Pulmonary artery endothelial cell (primary cell): ENCODE measurements at places on chromosomes 6 and 20.
A peak's percentile ranks its signal among the peaks of the same experiment; 100 is the strongest.

GRCh38 chr20:58742668-58743566 is 50.3 kb downstream of the NPEPL1 start:
- no peak for DNase-seq

GRCh38 chr6:118218156-118218555 is 311.1 kb downstream of the SLC35F1 start:
- no peak for DNase-seq

- DNase-seq, result no peak
Measured at GRCh38 chr6:84912472-84913322, 148.3 kb upstream of the TBX18 start.

- no peak for DNase-seq
Measured at GRCh38 chr6:153140299-153140698, 9.2 kb upstream of the RGS17 start.

DNA sequence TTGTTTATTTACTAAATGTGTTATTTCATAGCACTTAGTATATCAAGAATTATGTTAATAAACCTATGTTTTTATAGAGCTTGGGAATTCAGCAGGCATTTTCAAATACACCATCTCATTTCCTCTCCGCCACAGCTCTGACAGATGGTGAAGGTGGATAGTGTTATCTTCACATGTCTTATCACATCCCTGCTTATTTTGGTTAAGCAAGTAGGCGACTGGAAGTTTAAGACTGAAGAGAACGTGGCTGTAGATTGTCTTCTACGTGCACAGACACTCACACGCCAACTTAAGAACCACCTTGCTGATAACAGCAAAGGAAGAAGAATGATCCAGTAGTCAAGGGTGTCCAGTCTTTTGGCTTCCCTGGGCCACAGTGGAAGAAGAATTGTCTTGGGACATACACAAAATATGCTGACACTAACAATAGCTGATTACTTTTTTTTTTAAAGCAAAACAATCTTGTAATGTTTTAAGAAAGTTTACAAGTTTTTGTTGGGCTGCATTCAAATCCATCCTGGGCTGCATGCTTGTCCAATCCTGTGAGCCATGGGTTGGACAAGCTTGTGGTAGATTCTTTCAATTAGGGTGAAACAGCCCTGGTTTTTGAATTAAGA is 43.3 kb upstream of the SCGN start:
- no peak for DNase-seq

DNA sequence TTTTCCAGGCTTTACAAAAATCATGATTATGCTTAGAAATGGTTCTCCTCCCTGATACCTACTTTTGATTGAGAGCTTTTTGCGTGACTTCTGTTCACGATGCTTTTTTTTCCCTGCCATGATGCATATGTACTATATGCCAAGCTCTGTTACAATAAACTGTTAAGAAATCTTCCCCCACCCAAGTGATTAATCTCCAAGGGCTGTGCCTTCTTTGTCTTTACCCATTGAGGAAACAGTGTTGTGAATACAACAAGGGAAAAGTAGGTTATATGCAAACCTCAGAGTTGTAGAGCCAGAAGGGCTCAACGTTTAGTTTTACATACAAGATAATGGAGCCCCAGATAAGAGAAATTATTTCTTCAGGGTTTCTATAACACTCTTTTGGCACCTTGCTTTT is 34.1 kb upstream of the MYLK2 start:
- DNase-seq, result no peak

DNA sequence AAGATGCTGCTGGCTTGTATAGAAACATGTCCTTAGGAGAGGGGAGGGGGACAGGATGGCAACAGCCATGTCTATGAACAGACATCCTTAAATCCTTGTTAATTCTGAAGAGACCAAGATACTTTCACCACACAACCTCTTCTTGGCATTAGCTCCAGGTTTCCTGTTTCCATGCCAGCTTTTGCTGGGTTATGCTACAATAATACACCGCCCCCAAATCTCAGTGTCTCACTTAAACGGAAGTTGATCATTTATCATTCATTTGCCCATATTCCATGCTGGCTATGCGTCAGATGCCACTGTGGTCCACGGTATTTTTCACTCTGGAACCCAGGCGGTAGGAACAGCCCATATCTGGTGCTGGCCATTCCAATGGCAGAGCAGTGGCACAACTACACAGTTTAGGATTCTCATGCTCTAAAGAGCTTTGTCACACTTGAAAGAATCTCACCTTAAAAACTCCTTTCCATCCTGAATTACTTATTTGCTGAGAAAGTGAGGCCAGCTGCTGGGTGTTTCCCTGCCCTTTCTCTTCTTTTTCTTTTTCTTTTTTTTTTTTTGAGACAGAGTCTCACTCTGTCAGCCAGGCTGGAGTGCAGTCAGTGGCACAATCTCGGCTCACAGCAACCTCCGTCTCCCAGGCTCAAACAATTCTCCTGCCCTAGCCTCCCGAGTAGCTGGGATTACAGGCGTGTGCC is 3.7 kb upstream of the RNASET2 start:
- no peak for DNase-seq

- DNase-seq, result no peak
Measured at GRCh38 chr6:170189236-170189635, 101.6 kb downstream of the DLL1 start.

- DNase-seq, result no peak
Measured at GRCh38 chr20:60101201-60101890, 143.1 kb downstream of the CDH26 start.

GRCh38 chr6:104705095-104705707 is 154.5 kb downstream of the HACE1 start:
- DNase-seq, result peak; percentile 83

- no peak for DNase-seq
Measured at GRCh38 chr20:39676857-39677391, 714.8 kb downstream of the DHX35 start.

- DNase-seq, result no peak
Measured at GRCh38 chr6:28811873-28812272, 111.9 kb downstream of the TRIM27 start.

- DNase-seq, result no peak
Measured at GRCh38 chr6:484086-484745, 92.7 kb downstream of the IRF4 start.

- no peak for DNase-seq
Measured at GRCh38 chr6:15077961-15078360, 167.9 kb upstream of the JARID2 start.

DNA sequence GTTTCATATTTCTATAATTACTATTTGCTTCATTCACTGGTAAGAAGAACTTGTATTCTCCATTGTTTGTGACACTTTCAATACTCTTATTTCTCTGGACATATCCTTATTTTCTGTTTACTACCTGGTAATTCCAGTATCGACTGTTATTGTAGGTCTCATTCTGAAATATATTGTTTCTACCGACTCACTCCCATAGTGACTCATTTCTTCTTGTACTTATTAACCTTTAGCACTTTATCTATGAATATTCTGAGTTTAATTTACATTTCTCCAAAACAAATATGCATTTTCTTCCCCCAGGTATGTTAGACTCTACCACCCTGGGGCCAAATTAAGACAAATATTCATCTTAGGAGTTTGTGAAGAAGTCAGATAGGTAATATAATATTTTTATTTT is 164.5 kb upstream of the BTBD3 start:
- DNase-seq, result no peak

GRCh38 chr6:6315660-6316059 is 4.8 kb downstream of the F13A1 start:
- DNase-seq, result peak; percentile 7

- DNase-seq, result no peak
Measured at GRCh38 chr20:24737212-24737850, 211.7 kb upstream of the CST7 start.

DNA sequence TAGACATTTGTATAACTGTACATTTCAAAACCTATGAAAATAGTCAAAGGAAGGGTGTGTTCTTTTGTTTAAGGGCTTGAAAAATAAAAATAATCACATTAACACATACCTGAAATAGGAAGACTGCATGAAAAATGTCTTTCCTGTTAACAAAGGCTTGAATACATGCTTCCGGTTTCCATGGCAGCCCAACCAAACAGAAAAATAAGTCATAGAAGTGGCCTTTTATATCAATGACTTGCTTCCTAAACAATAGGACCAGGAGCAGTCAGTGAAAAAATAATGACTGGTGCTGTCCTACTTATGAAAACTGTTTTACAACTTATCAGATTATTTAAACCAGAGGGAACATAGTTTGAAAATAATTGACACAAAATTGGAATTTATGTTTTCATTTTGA is 412.6 kb upstream of the PLCB4 start:
- peak; percentile 91 for DNase-seq

DNA sequence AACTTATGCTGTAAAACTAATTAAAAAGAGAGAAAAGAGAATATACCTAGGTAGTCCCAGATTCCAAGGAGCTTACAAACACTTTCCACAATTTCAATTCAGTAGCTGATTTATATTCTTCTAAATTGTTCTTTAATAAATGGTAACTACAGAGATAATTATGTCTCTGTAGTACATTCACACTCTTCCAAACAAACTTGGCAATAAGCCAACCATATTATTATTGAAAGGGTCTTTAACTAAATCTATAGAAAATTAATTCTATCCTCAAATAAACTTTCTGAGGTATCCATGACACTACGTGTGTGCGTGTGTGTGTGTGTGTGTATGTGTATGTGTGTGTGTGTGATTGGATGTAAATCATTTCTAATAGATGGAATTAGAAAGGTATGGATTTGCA is 217.4 kb upstream of the EYS start:
- no peak for DNase-seq

DNA sequence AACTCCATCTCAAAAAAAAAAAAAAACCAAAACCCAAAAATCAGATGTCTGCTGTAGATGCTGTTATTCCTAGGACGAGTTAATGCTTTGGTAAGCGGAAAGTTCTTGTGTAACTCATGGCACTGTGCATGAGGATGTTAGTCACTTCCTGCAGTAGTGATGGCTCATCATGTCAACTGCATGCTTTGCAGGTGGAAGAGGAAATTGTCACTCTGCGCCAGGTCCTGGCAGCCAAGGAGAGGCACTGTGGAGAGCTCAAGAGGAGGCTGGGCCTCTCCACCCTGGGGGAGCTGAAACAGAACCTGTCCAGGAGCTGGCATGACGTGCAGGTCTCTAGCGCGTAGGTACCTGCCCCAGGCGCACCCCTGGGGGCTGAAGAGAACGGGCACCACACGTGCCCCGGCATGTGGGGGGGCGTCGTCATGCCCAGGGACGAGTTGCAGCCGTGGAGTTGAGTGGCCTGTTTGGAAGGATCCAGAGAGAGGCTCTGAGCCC is 8.5 kb downstream of the TPD52L2 start:
- peak; percentile 87 for DNase-seq

DNA sequence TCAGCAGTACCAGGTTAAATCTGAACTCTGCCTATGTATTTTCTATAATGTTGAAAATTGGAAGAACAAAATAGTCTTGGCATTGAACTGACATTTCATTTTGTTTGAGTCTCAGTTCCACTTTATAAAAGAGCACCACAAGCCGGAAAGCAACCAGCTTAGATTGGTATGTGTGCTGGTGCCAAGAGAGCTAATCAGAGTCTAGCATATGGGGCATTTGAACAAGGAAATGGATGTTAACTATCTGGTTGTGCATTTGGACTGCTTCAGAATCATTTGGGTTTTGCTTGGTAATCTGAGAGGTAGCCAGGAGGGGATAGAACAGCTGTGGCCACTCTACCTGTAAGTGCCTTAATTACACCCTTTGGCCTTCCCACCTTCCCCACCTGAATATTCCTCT is 184.8 kb downstream of the GRIK2 start:
- DNase-seq, result no peak

GRCh38 chr6:130969166-130969565 is 93.9 kb downstream of the EPB41L2 start:
- no peak for DNase-seq

GRCh38 chr6:134374491-134375219 is 56.7 kb upstream of the SGK1 start:
- DNase-seq, result no peak

- no peak for DNase-seq
Measured at GRCh38 chr20:10042086-10042485, 7.3 kb downstream of the ANKEF1 start.

DNA sequence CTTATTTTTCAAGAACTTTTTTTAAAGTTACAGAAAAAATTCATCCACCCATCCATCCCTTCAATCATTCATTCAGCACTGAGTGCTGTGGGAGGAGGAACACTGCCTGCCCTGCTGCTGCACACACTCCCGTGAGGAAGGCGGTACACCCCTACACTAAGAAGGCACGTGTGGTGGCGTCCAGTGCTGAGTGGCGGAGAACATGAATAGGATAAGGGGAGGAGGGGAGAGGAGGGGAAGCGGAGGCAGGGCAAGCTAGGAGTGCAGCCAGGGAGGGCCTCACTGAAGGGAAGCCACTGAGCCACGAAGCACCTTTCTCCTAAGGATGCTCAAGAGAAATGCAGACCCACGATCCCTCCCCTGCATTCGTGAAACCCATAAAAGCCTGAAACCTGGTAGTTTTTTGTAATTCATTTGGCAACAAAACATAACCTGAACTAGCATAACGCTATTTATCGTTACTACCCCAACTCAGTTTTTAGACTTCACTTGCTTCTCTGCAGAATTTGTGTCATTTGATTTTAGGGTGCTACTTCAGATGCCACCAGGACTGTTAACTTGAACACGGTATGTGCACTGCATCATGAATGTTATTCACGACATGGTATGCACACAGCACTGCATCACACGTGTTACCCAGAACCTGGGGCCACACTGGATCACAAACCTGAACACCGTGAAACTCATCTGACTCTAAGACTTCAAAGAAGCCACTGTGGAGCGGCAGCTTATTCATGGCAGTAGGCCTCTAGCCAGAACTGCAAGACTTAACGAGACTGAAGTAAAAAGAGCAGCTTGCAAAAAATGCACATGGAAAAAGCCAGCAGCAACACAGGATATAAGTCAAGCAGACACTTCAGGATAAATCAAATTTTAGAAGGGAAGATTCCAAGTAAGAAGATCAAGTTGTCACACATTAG is 3.5 kb downstream of the RNASET2 start:
- DNase-seq, result no peak

- DNase-seq, result no peak
Measured at GRCh38 chr6:130907687-130908086, 80.5 kb downstream of the SMLR1 start.

DNA sequence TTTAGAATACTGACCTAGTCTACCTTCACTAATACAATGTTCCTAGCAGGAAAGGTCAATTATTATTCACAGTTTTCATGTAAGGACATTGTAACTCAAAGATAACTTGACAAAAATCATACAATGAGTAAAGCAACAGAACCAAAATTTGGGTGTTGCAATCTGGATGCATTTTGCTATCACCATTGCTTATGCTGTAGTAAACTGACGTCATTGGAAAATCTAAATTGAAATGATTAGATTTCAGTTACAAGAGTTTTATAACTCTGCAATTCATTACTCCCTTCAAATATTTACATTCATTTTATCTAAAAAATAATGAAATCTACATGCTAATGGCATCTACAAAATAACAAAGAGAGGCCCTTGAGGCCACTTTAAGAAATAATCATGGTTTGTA is 147.0 kb downstream of the TENT5A start:
- DNase-seq, result no peak
